ENCODE measurements at places on chromosomes 12 and 14.

- no peak for DNase-seq
Observed at GRCh38 chr12:60672949-60673348, 1077.1 kb downstream of the SLC16A7 start.

GRCh38 chr14:41285186-41285748 is 321.4 kb upstream of the LRFN5 start:
- DNase-seq = no peak

DNA sequence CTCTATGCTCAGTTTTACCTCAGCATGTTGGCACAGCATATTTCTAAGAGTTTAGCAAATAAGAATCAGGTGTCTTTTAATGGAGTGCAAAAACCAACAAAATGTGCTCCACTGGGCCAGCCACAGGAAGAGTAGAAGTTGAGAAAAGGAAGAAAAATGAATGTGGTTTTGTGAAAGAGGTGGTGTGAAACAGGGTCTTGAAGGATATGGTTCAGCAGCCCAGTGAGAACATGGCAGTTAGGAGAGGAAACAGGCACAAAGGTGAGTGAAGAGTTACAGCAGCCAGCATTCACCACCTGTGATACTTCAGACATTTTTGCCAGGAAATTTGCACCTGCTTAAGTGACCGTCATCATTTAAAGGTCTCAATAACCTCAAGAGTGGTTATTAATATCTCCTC is 2.4 kb downstream of the STAB2 start:
- no peak for DNase-seq

GRCh38 chr12:132723764-132724140 is 13.1 kb downstream of the PGAM5 start:
- DNase-seq = no peak

DNA sequence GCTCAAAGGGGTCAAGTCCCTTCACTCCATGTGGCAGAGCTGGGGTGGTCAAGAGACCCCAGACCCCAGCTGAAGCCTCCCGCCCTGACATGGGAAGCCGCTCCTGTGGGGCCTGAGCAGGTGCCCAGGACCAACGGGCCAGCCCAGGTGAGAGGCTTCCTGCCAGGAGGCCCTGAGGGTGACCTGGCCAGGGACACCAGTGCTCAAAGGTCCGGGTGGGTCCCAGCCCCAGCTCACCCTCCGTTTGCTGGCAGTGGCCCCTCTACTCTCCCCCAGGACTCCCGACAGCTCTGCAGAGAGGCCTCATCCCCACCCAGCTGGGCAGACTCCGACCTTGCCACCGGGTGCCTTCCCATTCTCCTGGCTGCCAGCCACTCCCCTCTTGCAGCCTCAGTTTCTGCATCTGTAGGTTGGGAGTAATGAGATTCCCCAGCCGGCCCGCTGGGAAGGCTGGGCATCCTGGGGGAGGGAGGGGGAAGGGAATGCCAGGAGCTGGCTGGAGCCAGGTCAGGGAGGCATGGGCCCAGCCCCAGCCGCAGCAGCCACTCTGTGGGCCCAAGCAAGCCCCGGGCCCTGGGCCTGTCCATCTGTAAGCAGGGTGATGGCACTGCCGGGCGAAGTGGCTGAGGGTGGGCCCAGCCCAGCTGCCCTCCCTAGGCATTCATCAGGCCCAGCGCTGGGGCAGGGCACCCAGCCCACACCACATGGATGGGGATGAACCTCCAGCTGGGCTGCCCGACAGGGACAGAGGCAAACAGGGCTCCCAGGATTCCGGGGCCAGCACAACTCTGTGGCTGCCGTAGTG is 10.3 kb upstream of the INF2 start:
- DNase-seq = no peak

GRCh38 chr14:105448706-105449111 is 25.9 kb upstream of the CRIP2 start:
- DNase-seq = no peak

- no peak for DNase-seq
Observed at GRCh38 chr12:15220451-15220850, 766 bp downstream of the RERG start.

- DNase-seq = no peak
Observed at GRCh38 chr12:69059465-69060457, 126.8 kb upstream of the CPM start.

DNA sequence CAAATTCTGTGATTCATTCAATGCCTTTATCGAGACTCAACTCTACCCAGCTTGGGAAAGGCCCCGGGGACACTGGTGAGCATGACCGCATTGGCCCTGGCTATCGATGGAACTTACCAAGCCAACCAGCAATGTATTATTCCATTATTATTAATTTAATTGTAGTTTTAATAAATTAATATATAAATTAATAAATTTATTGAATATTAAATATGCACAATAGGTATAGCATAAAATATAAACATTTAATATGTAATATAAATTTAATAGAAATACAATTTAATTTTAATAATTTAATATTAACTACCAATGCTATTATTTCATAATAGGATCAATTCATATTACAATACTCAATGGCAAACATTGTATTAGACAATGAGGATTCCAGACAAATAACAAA is 163.4 kb downstream of the DPF3 start:
- no peak for DNase-seq

GRCh38 chr12:2154050-2154449 is 101.3 kb downstream of the CACNA1C start:
- no peak for DNase-seq
